ENCODE measurements at places on chromosomes 1 and 21.

GRCh38 chr1:152167835-152168534, 9.0 kb upstream of the RPTN start:
- no peak for DNase-seq

DNA sequence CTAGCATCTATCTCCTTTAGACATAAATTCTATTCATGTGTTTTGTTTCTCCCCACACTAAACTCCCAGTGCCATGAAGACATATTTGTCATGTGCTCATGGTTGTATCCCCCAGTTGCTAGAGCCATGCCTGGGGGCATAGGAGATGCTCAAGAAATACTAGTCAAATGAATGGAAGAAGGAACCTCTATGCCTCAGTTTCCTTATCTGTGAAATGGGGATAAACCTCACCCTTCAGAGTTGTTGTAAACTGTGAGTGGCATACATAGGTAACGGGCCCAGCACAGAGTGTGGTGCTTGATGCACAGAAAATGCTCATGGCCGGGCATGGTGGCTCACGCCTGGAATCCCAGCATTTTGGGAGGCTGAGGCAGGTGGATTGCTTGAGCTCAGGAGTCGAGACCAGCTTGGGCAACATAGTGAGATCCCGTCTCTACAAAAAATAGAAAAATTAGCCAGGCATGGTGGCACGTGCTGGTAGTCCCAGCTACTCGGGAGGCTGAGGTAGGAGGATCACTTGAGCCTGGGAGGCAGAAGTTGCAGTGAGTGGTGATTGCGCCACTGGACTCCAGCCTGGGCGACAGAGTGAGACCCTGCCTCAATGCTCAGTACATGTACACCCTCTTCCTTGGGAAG, 8.7 kb downstream of the LDLRAD2 start:
- DNase-seq, result no peak

DNA sequence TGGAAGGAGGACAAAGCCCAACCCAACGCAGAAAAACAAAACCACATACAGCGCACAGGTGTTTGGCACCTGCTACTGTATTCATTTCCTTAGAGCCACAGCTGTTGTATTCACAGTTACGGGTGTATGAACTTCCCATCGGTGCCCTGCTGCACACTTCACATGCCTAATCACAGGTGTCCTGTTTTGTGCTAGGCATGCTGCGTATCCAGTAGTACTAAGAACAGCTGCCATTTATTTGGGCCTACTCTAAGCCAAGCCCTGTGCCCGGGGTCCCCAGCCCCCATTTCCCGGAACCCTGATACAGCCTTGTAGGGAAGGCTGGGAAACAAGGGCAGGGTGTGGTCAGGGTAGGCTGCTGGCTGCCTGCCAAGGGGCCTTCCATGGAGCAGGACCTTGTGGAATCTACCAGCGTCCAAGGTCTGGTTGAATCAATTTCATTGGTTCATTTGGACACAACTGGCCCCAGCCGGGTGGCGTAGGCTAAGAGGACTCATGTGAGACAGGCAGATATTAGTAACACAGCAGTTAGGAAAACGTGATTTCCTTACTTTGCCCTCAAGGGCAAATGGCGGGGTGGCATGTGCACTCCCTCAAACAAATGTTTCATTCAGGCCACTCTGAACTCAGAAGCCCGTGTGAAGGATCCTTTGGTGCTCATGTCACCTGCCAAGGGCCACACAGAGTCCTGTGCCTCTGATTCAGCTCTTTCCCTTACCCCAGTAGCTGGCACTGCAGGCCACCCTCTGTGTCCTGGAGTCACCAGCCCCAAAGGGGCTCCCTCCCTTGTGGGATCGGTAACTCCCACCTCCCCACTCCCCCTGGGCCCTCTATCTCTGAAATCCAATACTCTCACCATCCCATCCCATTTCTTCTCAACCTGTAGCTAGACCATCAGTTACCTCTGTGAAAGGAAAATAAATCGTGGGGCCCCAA, 986 bp upstream of the RNF186 start:
- DNase-seq, result no peak

DNA sequence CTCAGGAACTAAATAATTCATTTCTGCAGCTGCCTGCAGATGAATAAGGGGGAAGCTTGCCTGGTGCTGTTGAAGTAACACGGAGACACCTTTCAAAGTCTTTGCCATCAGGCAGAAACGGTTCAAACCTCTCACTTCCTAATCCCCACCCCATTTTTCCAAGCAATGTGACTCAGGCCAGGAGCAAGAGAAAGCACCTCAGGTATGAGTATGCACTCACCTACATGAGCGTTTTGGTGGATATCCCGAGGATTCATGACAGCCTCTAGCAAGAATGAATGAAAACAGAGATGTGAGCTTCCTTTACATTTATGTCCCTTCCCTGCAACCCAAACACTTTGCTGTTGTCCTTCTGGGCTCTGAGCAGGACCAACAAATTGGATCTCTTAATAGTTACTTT, 63.4 kb upstream of the LAX1 start:
- no peak for DNase-seq

All from activated B cell treated with CpG ODN at 0.5 μM for 24 hours (primary cell).